ENCODE measurements at places on chromosomes 2 and 18. TPM values are rescaled to one million over a fixed set of nuclear protein-coding genes. Genes with fewer than 3 reads are reported as not detected.

Gene GREB1
- 0.81 TPM for total RNA-seq

GRCh38 chr18:10148189-10148929 lies 234.5 kb downstream of the VAPA start:
- DNase-seq: no peak
- no peaks in the 10 kb centered on the region for H3K27me3 ChIP-seq
- H3K27ac ChIP-seq: no peak overlapping the region
- H3K4me1 ChIP-seq: no peaks in the 10 kb centered on the region

Gene LRP1B
- not detected for total RNA-seq

GRCh38 chr18:62131301-62131909 lies 55.5 kb downstream of the PIGN start:
- no peaks in the 10 kb centered on the region for H3K27me3 ChIP-seq
- peaks cover 1% of the 10 kb centered on the region for H3K36me3 ChIP-seq
- DNase-seq: peak; percentile 67
- H3K27ac ChIP-seq: no peak overlapping the region
- H3K4me3 ChIP-seq: no peak overlapping the region
- H3K4me1 ChIP-seq: peaks cover 4% of the 10 kb centered on the region

DNA sequence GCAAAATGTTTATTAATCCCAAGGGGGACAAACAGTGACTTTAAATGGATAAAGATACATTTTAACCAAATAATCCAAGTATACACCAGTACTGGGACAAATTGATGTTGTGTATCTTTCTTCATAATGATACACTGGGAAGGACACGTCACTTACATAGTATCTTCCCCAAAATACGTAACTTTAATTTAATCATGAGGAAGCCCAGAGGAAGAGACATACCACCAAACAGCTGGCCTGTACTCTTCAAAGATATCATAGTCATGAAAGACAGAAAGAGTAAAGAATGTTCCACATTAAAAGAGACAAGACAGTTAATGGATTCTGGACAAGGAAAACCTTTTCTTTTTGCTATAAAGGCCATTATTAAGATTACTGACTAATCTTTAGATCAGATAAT lies 37.1 kb downstream of the AGFG1 start:
- no peak overlapping the region for H3K27ac ChIP-seq
- peaks cover 17% of the 10 kb centered on the region for H3K36me3 ChIP-seq
- H3K4me1 ChIP-seq: peaks cover 87% of the 10 kb centered on the region
- no peak for DNase-seq
- H3K4me3 ChIP-seq: no peak overlapping the region

Gene GTF2A1L
- not detected for total RNA-seq
